ENCODE measurements at places on chromosomes 1 and 21.
A peak's percentile ranks its signal among the peaks of the same experiment; 100 is the strongest.

GRCh38 chr1:186473047-186473446, 12.1 kb upstream of the PDC start:
- DNase-seq: no peak

DNA sequence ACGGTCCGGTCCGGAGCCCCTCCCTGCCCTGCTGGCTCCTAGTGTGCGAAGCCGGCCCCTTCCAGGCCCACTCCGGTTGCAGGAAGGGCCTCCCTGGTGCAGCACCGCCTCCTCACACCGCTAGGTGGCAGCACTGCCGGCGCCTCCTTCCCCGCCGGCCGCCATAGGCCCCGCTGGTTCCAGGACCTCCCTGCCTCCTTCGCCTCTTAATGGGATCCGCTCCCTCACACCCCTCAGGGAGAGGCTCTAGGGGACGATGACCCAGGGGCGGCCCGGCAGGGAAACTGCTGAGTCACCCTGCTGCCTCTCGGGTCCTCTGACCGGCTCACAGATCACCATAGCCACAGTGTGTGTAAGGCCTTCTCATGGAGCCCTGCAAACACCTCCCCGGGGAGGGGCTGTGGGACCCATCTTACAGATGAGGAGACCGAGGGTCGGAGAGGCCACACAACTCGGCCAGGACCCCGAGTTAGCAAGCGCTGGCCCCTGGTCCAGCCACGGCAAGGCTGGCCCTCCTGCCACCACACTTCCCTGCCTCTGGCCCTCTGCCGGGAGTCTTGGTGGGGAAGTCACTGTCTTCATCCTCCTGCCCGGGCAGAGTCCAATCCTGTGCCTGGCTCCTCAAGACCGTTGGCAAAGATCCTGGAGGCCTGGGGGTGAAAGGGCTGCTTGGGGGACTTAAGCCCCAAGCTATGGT, 1.6 kb upstream of the AJAP1 start:
- no peak for DNase-seq

DNA sequence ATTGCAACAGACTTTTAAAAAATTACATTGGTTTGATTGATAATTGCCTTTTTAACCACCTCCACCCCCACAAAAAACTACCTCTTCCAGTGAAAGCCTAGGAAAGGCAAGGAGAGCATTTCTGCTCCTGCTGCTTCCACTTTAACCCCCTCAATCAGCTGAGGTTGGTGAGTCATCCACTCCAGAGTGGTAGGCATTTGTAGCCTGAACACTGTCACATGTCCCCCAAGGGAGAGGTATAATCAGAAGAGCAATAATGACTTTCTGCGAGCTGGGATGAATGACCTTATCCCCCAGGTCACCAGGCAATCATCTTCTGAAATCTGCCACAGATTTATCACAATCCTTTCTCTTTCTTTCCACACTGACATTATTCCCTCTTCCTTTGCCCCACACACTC, 126.6 kb upstream of the CAMK1G start:
- DNase-seq: no peak

GRCh38 chr1:194795917-194796593, 1609.6 kb upstream of the B3GALT2 start:
- DNase-seq: no peak

GRCh38 chr1:204446413-204447111, 34.9 kb upstream of the PPP1R15B start:
- DNase-seq: peak; percentile 17

DNA sequence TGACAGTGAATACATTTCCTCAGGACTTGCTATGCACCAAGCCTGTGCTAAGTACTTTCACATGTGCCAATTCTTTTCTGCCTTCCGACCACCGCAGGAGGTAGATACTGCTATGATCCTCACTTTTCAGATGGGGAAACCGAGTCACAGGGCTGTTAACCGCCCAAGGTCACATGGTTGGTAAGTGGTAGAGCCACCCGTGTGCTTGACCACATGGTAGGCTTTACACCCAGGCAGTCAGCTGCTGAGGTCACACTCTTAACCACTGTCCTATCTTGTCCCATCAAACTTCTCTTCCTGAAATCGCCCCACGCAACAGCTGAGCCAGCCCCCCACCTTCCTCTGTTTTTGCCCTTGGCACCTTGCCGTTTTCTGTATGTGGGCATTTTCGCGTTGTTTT, 31.0 kb upstream of the SDHB start:
- no peak for DNase-seq

DNA sequence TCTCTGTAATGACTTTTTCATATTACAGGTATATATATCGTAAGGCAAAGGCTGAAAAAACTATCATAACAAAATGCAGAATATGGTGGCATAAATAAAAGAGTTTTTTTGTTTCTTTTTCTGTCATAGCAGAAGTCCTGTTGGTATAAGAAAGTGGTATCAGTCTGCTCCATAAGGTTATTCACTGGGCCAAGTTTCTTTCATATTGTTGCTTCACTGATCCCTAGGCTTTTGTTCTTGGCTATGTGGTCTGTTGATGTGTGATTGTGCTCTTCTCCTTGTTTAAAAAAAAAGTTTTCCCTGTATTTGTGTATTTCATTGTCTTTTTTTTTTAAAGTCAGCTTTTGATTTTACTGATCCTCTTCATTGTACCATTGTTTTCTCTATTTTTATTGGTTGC, 26.0 kb downstream of the PTBP2 start:
- DNase-seq: no peak

DNA sequence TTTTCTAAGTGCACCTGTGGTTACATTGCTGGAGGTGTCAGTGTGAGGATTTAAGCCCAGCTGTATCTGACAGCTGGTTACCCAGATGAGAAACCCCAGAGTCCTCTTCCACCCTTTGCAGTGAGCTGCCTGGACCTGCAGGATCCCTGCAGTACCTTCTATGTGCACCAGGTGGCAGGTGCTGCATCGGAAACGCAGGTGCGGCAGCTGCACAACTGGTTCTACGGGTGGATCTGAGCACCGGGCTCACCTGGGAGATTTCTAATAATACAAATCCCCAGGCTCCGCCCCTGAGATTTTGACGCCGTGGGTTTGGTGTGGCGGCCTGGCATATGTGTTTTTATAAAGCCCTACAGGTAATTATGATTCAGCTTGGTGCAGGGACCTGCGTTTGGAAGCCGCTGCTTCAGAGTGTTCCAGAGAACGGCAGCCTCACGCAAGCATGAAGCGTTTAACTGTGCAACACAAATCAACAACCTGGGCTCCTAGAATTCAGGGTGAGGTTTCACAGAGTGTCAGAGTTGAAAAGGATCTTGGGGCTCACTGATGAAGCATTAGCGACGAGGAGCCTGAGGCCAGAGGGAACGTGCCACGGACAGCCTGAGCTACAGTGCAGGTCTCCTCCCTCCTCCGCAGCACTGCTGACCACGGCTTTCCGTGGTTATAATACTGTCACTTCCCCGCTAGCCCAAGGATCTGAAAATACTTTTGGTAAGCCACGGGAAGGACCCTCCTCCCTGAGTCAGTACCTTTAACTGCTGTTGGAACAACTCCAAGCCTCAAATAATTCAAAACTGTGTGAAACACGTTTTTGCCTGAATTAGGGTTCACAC, 96.7 kb upstream of the TRABD2B start:
- DNase-seq: no peak

GRCh38 chr1:117698398-117699160, 92.7 kb downstream of the TENT5C start:
- DNase-seq: no peak

DNA sequence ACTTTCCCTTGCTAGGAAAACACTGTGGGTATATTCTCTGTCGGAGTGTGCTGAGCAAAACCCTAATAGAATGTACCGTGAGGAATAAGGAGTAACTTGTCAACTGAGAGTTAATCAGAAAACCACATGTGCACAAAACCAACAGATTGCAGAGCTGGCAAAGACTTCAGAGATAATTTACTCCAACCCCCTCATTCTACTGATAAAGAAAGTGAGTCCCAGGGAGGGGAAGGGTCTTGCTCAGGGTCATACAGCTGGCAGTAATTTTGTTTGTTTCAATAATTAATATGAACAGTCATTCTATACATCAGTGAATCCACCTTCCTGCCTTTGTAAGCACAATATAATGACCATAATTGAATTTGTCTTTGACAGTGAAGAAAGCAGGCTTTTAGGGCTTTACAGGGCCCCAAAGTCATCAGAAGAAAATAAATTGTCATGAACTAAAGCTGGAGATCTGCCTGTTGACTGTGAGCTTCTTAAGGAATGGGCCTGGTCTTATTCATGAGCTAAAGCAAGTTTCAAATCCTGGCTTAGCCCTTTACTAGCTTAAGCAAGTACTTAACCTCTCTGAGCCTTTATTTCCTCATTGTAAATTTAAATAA, 67.2 kb upstream of the HOOK1 start:
- DNase-seq: no peak

GRCh38 chr1:113678159-113678469, 81.2 kb downstream of the PHTF1 start:
- no peak for DNase-seq

DNA sequence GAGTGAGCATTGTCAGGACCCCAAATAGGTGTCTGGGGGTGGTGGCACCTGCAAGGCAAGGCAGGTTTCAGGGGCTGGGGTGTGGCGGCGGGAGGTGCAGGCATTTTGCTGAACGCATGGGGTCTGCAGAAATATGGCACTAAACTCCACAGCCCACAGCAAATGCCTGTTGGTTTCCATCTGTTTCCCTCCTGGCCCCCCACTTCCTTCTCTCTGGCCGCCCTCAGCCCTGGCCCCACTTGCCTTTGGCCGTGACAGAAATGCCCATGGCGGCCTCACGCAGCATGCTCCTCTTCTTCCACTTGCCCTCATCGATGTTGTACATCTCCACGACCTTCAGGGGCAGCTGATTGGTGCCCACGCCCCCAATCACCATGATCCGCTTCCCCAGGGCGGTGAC, 13.7 kb downstream of the KLHDC8A start:
- DNase-seq: no peak

GRCh38 chr1:223217781-223218180, 74.7 kb upstream of the TLR5 start:
- no peak for DNase-seq

GRCh38 chr1:77413541-77414335, 131.9 kb downstream of the AK5 start:
- DNase-seq: no peak

DNA sequence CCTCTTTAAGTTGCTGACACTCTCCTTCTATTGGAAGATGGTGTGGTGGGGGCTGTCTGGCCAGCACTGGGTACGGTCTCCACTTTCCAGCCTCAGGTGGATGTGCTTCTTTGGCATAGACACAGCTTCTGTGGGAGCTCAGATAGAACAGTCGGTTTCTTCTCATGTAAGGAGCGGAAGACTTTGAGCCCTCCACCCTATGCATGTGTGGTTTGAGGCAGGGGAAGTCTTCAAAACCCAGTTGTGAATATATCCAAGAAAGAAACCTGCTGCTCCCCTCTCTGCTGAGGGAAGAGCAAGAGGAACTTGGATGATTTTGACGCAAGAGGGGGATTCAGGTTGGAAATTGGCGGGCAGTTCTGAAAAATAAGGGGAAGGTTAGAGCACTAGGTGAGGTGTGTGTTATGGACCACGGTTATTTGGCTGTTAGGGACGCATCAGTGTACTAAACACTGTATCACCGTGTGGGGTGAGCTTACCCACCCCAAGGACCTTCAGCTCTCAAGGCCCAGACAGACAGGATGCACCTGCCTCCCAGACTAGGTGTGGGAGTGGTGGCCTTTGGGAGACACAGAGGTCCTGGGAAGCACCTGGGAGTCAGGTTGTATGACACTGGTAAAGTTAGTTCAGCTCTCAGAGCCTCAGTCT, 36.2 kb downstream of the IL6R start:
- DNase-seq: no peak

DNA sequence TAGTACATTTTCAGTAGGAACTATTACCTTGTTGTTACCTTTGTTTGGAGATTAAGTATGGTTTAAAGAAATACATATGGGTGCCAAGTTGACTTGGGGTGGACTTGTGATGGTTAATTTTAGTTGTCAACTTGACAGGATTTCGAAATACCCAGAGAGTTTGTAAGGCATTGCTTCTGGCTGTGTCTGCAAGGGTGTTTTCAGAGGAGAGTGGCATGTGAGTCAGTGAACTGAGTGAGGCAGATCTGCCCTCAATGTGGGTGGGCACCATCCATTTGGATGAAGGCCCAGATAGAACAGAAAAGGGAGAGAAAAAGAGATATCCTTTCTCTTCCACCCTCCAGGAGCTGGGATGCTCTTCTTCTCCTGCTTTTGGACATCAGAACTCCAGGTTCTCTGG, 315.5 kb downstream of the GPATCH2 start:
- DNase-seq: no peak

DNA sequence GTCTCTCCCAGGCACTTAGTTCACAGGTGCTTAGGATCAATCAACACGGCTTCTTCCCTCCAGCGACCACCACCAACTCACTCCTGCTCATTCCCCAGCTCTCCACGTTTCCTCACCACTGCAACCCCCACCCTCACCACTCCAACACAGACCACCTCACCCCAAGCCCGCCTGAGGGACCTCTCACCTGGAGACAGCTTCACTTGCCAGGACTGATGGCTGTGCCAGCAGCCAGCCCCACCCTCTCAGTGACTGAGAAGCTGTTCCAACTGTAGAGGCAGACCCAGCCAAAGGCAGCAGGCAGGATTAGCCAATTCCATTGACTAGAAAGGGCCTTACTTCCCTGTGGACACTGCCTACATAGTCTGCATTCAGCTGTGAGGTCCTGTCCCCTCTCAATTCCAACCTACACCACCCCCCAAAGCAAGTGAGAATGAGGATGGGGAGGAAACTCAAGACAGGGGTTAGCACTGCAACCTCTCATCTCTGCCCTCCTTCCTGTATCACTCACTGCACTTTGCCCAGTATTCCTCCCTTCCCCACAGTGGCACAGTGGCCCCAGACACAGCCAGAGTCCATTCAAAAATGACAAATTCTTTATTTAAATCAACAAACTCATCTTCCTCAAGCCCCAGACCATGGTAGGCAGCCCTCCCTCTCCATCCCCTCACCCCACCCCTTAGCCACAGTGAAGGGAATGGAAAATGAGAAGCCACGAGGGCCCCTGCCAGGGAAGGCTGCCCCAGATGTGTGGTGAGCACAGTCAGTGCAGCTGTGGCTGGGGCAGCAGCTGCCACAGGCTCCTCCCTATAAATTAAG, 7.6 kb downstream of the TAGLN2 start:
- DNase-seq: no peak

DNA sequence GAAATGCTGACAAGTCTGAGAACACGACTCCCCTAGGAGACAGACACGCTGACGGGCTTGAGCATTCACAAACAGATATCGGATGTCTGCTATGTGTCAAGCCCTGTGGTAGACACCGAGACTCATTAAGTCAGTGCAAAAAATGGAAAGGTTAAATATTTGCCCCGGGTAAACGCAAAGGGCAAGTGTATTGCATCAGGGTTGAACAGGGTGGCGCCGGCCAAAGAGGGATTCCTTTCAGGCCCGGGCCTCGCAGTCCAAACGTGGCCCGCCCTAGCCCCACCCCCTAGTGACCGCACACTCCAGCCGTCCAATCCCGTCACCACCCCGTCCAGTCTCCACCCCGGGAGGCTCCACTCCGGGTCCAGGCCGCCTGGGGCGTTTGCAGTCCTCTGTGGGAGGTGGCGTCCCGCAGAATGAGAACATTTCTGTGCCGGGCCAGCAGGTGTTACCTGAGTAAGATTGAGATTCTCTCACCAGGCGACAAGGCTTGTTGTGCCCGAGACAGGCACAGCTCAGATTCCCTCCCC, 16.3 kb upstream of the TMEM9 start:
- peak; percentile 83 for DNase-seq

Data from amniotic stem cell (primary cell).